ENCODE measurements at places on chromosomes 12 and 14.

DNA sequence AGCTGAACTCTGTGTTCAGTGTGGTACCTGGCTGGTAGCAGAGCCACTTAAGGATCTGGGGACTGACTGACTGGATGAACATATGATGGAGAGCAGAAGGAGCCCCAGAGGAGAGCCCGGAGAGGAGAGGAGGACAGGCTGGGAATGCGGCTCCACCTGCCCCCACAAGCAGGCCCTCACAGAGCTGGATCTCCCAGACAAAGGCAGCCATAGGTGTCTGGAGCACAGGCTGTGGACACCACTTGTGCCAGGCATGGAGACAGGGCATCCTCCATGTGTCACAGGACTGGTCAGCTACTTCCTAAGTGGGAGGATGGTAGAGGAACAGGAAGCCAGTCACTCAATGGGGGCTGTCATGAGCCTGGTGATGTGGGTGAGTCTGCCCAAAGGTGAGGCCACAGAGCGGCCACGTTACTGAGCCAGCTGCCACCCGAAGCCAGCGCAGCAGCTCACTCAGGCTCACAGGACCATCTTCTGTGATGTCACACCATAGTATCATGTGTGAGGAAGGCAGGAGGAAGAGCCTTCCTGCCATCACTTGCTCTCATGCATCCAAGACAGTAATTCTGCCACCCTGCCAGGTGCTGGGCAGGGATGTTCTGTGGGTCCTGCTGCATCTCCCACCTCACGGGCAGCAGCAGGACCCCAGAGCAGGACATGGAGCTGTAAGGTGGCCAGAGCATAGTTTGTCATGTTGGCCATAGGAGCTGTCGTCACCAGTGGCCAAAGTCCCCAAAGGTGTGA is 72.1 kb downstream of the PRIMA1 start:
- no peak for DNase-seq

DNA sequence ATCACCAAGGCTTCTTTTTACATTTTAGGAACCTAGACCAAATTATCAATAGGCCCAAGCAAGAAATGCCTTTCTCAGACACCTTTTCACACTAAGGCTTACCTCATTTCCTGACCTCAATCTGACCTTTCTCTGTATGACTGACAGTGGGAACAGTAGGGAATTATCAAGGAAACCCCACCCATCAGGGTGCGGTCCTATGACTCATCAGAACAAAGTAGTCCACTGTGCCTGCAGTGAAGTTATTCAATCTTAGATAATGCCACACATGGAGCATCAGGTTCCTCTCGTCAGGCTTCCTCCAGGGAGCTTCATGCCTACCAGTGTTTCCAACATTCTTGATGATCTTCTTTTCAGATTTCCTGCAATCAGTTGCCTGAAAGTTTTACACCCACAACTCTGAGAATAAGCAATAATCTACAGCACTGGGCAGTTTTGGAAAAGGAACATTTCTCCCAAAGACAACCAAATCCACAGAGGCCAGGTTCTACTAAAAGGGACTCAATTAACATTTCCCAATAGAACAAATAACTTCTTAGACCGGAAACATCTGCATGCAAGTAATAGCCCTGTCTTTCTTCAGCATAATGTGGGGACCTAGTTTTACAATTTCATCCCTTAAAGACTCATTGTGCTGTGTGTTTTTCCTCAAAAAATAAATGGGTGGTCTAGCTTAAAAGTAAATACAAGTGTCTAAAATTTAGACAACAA is 35.9 kb upstream of the TMTC2 start:
- DNase-seq: no peak

GRCh38 chr14:75996488-75996887 is 10.9 kb downstream of the IFT43 start:
- DNase-seq: no peak

DNA sequence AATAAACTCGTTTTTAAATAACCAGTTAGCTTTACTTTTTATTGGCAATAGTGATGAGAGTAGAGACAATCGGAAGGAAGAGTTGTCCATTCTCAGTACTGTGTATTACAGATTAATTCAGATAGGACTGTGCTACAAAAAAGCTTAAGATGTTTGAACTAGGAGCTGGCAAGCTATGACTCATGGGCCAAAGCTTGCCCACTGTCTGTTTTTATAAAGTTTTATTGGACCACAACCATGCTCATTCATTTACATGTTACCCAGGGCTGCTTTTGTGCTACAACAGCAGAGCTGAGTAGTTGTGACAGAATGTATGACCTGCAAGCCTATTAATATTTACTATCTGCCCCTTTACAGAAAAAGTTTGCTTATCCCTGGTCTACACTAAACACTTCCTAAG is 19.4 kb downstream of the GNS start:
- DNase-seq: no peak

GRCh38 chr12:92619026-92619425 is 83.8 kb upstream of the PLEKHG7 start:
- no peak for DNase-seq

- DNase-seq: no peak
These were observed 175.5 kb downstream of the TMTC2 start for GRCh38 chr12:82862069-82862841.

DNA sequence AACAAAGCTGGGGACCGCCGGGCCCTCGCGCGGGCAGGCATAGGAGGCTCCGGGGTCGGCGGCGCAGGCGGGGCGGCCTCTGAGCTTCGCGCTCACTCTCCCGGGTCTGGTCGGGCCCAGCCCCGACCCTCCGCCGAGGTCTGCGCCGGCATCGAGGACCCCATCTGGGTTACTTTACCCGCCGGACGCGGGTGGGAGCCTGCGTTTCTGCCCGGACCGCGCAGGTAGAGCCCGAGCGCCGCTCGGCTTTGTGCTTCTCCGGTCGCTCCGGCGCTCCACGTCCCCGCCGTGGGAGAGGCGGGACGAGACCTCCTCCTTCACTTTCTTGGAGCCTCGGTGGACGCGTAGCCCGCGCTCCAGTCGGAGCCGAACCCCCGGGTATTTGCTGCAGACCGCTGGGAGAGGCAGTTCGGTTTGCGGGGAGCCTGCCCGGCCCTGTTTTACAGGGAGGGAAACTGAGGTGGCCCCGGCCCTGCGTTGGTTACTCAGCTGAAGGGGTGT is 63.2 kb downstream of the FBXL14 start:
- peak; percentile 51 for DNase-seq

DNA sequence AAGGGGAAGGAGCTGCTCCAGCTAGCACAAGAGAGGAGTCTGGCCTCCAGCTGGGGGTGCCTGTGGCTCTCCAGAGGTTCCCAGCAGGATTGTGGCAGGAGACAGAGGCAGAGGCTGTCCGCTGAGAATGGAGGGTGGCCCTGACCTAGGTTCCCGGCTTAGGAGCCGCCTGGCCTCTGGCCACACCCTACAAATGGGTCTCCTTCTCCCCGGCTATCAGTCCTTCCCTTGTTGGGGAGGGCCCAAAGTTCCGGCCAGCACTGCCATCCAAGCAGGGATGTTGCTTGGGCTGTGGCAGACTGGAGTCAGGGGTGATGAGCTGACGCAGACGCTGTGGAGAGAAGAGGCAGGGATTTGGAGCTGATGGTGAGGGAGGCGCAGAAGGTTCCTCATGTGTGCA is 23.1 kb downstream of the SLC6A12 start:
- no peak for DNase-seq

DNA sequence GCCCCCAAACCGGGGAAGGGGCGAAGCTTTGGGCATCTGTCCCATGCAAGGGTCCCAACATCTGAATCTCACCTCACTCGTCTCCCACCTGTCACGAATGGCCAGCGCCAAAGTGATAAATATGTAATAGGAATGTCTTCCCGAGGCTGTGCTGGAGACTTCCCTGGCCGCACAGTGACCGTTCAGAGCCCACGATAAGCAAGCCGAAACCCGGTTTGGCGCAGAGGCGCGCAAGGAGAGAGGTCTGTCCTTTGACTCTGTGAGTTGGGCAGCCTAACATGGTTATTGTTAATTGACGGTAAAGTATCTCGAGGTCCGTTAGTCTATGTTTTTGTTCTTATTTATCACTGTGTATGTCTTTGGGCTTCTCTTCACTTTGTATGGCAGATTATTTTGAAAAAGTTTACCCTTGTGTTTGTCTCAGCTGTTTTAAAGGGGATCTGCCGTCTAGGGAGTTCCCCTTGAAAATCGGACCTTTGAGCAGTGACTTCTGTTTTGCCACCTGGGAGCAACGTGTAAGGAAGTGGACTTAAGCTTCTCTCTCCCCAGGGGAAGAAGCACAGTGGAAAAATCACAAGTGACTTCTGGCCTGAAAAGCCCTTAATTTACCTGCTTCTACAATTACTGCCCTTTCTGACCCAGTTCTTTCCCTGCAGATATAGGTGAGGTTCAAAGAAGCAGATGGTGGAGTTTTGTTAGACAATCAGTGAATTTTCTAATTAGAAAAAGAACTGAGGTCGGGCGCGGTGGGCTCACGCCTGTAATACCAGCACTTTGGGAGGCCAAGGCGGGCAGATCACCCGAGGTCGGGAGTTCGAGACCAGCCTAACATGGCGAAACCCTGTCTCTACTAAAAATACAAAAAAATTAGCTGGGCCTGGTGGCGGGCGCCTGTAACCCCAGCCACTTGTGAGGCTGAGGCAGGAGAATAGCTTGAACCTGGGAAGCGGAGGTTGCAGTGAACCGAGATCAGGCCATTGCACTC is 1.1 kb upstream of the TM9SF1 start:
- peak; percentile 71 for DNase-seq

DNA sequence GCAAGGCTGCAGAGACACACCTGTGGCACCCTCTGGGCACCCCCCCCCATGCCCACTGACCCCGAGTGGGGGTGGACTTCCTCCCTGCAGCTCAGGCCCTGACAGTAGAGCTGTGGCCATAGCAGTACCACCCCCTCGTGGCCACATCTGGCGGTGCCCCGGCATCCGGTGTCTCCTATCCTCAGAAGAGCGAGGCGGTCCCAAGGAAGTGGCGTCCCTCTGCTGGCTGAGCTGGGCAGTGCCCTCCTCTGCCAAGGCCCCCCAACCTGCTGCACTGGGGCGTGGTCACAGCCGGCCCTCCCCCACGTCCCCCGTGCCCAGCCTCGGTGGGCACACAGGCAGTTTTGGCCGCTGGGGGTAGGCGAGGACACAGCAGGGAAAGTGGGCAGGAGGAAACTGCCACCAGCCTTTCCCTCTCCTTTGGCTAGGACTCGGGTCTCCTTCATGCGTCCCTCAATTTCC is 6.0 kb upstream of the SLC6A12 start:
- DNase-seq: peak; percentile 81

DNA sequence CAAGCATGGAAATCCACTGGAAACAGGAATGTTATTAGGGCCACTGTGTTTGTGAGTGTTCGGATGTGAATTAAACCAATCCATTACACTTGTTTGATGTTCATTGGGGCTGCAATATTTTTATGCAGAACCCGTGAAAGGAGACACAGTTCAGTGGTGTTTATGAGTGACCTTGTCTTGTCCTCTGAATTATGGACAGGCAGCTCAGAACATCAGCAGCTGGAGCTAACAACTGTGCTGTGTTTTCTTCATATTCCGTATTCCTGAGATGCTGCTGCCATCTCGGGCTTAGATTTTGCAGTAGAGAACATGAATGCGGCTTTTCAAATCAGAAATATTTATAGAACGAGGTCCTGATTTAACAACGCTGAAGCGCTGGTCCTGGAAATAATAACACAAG is 20.3 kb upstream of the CACNA1C start:
- no peak for DNase-seq

DNA sequence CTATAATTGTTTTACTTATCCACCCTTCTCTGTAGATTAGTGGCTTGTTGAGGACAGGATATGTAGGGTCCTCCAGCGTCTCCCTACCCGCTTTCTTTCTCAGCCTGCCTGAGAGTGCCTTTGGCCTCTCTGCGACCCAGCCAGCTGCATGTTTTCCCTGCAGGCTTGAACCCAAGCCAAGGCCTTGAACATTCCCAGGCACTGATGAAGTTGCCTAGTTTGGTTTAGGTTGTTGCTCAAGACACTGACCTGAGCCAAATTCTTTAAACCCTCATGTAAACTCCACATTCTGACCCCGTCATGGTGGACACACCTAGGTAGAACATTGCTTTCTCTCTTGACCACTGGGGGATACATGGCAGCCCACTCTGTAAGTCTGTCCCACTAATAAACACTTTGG is 33.4 kb upstream of the TXNRD1 start:
- no peak for DNase-seq

GRCh38 chr14:101844751-101845150 is 83.2 kb downstream of the PPP2R5C start:
- DNase-seq: no peak

DNA sequence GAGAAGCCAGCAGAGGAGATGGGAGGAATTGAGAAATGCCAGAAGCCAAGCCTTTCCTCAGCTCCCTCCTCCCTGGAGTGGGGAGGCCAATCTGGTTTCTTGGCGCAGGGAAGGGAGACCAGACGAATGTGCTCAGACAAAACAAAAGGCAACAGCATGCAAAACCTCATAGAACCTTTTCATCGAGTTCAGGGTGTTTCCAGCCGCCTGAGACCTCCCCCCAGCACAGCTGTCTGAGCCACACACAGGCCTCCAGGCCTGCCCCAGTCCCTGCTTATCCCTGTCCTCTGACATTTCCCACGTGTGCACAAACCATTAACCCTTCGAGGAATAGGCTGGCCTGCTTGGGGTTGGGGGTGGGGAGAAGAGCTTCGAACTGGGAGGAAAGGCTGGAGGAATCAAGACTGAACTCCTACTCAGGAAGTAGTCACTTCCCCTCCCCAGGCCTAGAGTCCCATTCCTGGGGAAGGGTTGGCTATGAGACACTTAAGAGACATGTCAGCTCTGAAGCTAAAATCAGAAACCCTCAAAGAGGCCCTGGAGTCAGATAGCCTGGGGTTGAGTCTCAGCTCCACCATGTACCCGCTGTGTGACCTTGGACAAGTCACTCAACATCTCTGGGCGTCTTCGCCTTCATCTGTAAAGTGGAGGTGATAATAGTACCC is 10.7 kb downstream of the TBX3 start:
- DNase-seq: no peak

- DNase-seq: no peak
These were observed 116.4 kb downstream of the SLC2A13 start for GRCh38 chr12:39989501-39989900.

DNA sequence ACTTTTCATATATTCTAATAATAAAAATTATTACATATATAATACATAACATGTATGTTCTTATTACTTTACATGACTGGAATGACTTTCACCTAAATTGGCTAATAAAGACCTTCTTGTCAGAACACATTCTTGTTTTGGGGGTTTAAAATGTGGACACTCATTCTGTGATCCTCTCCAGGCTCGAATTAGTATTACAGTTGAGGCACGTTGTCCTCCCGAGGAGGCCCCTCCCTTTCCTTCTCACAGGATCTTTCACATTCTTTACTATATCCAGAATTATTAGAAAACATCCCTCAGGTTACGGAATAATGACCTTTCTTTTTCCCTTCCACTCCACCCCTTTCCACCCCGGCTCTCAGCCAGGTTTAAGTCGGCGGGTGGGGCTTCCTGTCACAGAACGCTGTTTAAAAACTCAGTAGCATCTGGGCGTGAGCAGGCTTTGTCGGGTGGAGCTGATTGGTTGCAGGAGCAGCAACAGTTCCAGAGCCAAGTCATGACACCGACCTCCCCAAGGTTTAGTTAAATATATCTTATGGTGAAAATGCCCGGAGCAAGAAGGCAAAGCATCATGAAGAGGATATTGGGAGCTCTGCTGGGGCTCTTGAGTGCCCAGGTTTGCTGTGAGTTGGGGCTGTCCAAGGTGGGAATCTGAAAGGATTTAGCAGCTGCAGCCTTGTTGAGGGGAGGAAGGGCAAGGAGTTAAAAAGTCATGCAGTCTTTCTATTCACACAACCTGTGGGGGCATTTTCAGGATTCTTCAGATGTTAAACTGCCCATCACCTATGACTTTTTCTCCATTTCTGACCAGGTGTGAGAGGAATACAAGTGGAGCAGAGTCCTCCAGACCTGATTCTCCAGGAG is 396.7 kb upstream of the OR4E1 start:
- DNase-seq: peak; percentile 18

GRCh38 chr14:91227183-91227628 is 17.3 kb downstream of the GPR68 start:
- no peak for DNase-seq
